ENCODE measurements at places on chromosomes 5 and 9.

DNA sequence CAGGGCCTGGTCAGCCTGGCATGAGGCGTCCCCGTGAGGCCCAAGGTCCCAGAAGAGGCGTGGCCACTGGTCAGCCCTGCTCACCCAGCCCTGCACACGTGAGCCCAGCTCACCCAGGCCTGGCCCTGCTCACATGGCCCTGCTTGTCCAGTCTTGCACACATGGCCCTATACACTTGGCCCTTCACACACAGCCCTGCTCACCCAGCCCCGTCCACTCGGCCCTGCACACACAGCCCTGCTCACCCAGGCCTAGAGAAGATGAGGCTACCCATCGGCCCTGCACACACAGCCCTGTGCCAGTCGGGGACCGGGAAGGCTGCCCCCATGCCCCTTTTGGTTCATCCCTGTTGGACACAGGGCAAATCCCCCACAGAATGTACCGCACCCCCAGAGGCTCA lies 28.4 kb downstream of the ZDHHC11B start:
- no peak for DNase-seq

DNA sequence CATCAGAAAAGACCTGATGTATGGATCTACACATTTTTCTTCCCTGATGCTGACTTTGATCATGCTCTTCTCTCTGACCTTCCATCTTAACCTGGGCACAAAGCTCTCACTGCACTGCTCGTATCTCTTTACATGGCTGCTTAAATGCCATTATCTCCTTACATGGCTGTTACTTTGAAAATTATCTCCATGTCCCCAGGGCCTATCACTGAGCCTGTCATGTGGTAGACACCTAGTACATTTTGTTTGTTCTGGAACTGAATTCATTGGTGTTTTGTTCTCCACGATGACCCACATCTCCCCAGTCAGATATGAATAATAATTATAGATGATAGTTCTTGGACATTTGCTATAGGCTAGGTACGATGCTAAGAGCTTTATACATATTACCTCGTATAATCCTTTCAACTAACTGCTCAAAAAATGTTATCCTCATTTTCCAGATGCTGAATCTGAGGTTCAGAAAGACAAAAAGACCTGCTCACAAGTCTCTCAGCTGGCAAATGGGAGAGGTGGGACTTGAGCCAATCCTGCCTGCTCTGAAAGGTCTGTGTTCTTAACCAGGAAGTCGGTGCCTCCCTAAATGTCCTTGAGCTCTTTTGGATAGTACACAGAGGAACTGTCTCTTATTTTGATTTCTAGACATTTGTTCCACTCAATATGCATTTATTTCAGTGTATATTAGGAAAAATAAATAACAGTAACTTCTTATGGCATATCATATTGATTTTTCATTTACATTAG lies 9.8 kb upstream of the CPEB4 start:
- DNase-seq = no peak

GRCh38 chr5:179209359-179210150 lies 135.7 kb downstream of the ADAMTS2 start:
- DNase-seq = no peak

DNA sequence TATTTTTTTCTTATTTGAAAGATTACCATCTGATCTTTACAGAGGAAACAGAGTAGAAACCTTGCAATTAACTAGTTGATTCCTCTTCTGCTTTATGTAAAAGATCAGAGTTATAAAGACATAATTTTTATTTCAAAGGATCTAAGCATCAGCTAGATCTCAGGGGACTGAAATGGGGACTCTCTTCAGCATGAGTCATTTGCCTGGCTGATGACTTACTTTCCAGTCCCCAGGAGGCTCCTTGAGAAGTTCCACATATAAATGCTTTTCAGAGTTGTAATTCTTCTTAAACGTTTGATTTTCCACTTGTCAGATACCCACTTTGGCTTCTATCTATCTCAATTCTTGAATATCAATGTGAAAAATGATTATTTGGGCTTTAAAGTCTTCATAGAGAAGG lies 389.4 kb downstream of the RAB3C start:
- DNase-seq = no peak

DNA sequence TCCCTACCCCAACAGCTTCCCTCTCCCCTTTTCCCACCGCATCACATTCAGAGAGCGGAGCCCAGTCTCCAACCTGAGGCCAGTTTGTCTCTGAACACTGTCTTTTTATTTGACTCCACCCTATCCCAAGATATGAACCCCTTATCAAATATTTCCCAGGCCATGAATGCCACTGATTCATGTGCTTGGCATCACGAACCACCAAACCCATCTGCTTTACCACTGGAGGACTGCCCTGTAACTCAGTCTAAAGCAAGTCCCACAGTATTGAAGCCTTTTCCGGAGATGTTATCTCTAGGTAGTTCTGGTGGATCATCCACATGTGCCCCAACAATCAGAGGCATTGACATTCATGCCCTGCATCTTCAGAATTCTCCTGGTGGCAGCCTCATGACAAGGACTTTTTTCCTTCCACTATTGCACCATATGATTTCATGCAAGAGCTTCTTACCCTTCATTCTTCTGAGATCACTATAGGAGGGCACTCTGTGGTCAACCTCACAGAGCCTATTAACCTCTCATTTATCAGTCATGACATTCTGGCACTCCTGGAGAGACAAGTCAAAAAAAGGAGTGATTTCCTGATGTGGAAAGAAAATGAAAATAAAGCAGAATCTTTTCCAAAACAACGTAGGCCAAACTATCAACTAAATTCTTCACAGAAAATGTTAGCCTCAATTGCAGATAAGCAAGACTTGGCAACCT lies 12.3 kb upstream of the SPATA31D4 start:
- DNase-seq = no peak

GRCh38 chr9:72928042-72928507 lies 24.8 kb downstream of the ALDH1A1 start:
- no peak for DNase-seq

GRCh38 chr9:108609227-108609896 lies 246.4 kb downstream of the ACTL7B start:
- DNase-seq = no peak

Data from A549 (cell line).